ENCODE measurements at places on chromosomes 6 and 20.
A peak's percentile ranks its signal among the peaks of the same experiment; 100 is the strongest.

- no peak for DNase-seq
Measured at GRCh38 chr6:90384720-90385119, 88.1 kb upstream of the BACH2 start.

DNA sequence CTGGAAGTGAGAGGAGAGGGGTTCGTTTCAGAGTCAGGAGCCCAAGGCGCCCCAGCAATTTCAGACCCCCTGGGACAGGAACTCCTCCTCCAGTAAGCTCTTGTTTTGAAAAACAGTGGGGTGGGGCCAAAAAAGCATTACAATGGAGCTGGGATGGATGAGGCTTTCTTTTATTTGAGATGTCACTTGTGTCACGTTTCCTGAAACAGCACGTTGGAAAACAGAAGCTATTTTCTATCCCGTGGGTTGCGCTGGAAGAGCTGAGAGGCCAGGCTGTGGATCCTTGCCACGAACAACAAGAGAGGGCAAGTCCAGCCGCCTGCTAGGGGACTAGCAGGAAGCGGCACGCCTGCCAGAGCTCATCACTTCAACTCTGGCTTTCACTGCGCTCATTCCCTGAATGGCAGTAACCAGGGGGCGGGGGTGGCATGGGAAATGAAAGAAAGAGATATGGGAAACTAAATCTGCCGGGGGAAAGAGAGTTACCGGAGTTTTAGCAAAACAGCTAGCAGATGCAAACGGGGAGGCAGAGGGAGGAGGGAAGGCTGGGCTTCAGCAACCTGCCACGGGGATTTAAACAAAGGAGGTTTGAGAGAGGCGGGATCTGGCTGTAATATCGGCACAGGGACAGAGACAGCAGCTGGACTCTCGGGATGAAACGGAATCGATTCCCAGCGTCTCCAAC is 34.6 kb downstream of the GCNT2 start:
- no peak for DNase-seq

GRCh38 chr6:98230250-98230649 is 604.1 kb upstream of the POU3F2 start:
- DNase-seq, result no peak

DNA sequence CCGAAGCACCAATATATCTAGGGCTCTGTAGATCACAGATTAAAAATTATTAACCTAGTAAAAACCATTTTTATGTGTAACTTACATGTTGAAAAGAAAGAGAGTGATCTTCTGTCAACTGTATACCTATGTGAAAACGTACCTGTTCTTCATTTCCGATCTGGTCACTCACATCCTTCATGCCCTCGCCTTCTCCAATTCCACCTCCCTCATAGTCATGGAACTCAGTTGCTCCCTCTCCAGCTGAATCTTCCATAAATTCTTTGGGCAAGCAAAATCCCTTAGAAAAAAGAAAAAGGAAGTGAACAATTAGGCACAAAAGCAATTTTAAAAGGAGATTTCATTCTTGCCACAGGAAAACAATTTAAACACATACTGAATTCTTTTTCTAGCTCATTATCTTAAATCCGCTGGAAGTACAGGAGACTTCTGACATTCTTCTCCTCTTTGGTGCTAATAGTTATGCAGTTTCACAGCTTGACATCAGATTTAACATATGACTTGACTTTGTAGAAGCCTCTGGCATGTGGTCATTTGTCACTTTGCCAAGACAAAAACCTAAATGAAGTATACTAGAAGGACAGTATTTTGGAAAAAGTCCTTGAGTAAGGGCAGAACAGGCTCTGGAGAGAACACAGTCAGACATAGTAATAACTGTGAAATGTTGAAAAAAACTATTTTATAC is 29.5 kb upstream of the LYRM2 start:
- DNase-seq, result no peak

- DNase-seq, result no peak
Measured at GRCh38 chr6:1726341-1726768, 116.6 kb downstream of the FOXC1 start.

- no peak for DNase-seq
Measured at GRCh38 chr6:42569102-42570028, 5.5 kb downstream of the UBR2 start.

DNA sequence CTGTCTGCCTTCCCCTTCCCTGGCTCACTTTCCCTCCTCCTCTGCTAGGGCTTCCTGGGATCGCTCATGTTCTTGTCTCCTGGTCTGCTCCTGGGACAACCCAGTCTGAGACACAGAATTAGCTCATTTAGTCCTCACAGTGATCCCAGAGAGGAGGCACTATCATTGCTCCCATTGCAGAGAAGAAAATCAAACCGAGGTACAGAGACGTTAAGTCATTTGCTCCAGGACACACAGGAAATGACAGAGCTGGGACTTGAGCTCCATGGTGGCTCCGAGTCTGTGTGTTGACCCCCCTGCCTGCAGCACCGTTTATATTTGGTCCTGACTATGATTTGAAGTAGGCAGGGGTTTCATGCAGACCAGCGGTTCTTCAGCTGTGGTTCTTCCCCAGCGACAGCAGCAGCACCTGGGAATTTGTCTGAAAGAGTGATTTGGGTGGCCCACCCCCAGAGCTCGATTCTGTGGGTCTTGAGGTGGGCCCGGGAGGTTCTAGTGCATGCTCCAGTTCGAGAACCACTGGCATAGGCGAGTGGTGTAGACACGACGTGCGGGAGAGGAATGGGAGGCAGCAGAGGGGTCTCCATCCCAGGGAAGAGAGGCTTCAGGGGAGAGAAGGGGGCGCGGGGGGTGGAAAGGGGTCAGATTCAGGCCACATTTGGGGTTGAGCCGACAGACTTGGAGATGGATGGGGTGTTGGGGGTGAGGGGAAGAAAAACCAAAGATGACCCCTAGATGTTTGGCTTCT is 24.7 kb downstream of the PCK1 start:
- DNase-seq, result no peak

DNA sequence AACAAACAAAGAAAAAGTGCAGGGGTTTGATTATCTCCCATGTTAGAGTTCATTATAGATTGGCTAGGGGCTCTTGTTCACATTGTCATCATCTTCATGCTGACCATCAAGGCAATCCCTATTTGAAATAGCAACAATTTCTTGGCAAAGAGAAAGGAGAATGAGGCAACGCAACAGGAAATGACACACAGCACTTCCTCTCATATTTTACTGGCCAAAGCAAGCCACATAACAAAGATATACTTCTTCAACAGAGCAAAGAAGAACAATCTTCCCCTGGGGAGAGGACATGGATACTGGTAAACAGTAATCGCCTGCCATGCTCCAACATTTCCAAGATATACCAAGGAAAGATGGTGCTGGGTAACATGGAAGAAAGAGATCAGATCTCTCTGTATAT is 29.8 kb downstream of the EPM2A start:
- no peak for DNase-seq

- DNase-seq, result peak; percentile 66
Measured at GRCh38 chr20:13261460-13262301, 40.6 kb downstream of the ISM1 start.

- no peak for DNase-seq
Measured at GRCh38 chr20:33437141-33437911, 6.2 kb downstream of the SNTA1 start.

- no peak for DNase-seq
Measured at GRCh38 chr6:159646116-159646515, 46.9 kb downstream of the SOD2 start.

DNA sequence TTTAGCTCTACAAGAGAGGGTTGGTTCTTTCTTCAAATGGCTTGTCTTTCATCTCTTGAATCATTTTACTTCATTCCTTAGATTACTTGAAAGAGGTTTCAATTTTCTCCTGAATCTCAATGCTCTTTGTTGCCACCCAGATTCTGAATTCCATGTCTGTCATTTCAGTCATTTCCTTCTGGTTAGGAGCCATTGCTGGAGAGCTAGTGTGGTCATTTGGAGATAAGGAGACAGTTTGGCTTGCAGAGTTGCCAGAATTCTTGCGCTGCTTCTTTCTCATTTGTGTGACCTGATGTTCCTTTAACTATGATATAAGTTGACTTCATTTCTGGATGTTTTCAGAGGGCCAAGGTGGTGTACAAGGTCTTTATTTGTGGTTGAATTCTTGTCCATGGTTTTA is 157.8 kb downstream of the SLC22A3 start:
- DNase-seq, result no peak

- DNase-seq, result no peak
Measured at GRCh38 chr6:2798586-2799134, 33.5 kb downstream of the WRNIP1 start.
